ENCODE measurements at places on chromosomes 16 and 17.

GRCh38 chr17:6554342-6554741 lies 2.0 kb downstream of the PITPNM3 start:
- no peak for DNase-seq

GRCh38 chr16:27819356-27819755 lies 244.2 kb downstream of the GSG1L start:
- no peak for DNase-seq

GRCh38 chr16:22373662-22374310 lies 633 bp downstream of the CDR2 start:
- DNase-seq = no peak

DNA sequence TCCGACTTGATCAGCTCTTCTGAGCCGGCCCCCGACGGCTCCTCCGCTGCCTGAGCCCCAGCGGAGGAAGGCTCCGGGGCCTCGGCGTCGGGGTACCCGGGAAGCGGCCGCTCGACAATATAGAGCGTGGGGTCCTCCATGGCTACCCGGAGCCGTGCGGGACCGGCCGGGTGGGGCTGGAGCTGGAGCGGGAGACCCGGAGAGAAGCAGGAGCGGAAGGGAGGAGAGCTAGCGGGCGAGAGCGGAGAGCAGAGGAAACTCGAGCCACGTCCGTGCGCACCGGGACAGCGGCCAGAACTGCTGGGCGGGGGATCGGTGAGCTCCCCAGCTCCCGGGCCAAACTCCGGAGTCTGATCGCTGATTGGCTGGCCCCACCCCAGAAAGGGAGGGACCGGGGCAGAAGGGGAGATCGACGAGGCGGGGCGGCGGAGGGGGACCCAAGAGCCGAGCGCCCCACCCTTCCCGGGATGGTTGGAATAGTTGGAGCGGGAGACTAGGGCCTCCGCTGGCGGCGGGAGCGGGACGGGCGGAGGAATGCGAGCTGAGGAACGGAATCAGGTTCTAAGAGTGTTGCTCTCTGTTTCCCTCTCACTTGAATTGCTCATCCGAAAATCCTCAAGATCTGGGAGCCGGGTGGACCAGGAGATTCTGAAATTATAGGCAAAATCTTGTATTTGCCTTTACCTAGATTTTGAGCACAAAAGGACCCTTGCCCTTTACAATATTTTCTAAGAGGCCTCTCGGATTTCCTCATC lies at the start of gene CAVIN1:
TSS of gene CAVIN1 (minus strand) at position 299 of the 755 bp plus-strand sequence. CDS start at position 140, 159 bp downstream.
- peak; percentile 5 for DNase-seq

GRCh38 chr16:85928401-85928820 lies 29.4 kb downstream of the IRF8 start:
- no peak for DNase-seq

GRCh38 chr17:35700150-35700549 lies 31.3 kb upstream of the RASL10B start:
- DNase-seq = no peak

- no peak for DNase-seq
Observed at GRCh38 chr16:74738113-74738541, 36.5 kb downstream of the FA2H start.

DNA sequence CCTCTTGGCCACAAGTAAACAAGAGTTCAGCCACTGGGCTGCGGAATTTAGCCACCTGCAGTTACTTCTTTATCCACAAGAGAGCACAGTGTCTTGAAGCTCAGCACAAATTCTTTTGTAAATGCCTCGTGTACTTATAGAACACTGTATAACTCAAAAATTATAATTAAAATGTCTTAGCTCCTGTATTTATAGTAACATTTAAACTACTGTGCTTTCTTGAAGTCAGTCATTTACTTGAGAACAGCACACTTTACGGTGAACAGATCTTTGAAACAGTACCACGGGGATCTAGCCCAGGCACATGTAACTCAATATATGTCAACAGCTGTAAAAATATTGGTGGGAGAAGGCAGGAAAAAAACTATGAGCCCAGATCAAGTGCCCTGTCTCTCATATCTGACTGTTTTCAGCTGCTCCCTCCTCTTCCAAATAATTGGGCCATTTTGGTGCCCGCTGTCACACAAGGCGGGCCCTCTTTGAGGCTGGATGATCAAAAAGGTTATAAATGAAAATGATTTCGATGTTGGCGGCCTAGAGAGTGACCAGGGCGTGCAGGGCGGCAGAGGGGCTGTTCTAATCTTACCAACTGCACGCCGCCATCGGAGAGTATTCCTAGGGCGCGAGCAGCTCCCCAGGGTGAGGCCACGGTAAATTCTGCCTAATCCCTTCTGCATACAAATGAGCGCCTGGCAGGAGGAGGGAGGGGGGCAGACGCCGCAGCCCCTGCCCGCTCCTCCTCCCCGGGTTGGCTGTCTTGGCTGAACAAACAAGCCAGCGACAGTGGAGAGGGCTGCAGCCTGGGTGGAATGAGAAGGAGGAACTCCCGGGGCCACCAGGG lies 183.2 kb downstream of the C16orf78 start:
- peak; percentile 91 for DNase-seq

DNA sequence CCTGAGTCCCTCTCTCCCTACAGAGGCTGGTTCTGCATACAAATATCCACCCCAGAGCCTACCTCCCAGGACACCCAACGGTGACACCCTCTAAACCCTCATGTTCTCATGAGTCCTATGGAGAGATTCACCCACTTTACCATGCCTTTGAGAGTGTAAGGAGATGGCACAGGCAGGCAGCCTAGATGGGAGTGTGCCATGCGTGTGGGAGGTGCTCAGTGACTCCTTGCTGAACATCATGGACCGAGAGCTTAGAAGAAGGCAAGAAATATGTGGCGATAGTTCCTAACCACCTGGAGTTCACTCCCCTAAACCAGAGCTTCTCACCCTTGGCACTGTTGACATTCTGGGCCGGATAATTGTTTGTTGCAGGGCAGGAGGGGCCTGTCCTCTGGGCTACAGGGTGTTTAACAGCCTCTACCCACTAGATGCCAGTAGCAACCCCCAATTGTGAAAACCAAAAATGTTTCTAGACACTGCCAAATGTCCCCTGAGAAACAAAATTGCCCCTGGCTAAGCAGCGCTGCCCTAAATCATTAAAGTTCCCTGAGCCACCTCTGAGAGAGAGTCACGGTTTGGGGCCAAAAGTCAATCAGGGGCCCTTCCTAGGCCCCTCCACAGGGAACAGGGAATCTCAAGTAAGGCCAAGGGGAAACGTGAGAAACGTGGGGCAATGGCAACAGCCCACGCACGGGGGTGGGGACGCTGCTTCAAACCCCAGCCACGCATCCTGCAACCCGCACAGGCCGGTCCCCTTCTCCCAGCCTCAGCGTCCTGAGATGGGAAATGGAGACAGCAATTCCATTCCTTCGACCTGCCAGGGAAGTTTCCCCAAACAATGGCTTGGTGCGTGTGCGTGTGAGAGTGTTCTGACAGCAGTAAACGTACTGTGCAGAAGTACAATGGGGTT lies 66.8 kb downstream of the C16orf78 start:
- no peak for DNase-seq

DNA sequence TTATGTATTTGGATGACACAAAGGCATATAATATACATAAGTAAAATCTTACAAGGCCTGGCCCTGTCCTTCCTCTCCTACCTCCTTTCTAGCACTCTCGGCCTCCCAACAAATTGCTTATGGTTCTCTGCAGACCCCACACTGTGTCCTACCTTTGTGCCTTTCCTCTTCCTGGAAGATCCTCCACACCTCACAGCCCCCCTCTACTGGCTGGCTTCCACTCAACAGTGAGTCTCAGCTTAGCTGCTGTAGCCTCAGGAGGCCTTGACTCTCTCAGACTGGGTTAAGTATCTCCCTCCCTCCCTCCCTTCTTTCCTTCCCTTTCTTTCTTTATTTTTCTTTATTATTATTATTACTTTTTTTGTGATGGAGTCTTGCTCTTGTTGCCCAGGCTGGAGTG lies 8.3 kb upstream of the SLC52A1 start:
- no peak for DNase-seq

- DNase-seq = no peak
Observed at GRCh38 chr17:10099051-10099571, 99.3 kb downstream of the GAS7 start.

DNA sequence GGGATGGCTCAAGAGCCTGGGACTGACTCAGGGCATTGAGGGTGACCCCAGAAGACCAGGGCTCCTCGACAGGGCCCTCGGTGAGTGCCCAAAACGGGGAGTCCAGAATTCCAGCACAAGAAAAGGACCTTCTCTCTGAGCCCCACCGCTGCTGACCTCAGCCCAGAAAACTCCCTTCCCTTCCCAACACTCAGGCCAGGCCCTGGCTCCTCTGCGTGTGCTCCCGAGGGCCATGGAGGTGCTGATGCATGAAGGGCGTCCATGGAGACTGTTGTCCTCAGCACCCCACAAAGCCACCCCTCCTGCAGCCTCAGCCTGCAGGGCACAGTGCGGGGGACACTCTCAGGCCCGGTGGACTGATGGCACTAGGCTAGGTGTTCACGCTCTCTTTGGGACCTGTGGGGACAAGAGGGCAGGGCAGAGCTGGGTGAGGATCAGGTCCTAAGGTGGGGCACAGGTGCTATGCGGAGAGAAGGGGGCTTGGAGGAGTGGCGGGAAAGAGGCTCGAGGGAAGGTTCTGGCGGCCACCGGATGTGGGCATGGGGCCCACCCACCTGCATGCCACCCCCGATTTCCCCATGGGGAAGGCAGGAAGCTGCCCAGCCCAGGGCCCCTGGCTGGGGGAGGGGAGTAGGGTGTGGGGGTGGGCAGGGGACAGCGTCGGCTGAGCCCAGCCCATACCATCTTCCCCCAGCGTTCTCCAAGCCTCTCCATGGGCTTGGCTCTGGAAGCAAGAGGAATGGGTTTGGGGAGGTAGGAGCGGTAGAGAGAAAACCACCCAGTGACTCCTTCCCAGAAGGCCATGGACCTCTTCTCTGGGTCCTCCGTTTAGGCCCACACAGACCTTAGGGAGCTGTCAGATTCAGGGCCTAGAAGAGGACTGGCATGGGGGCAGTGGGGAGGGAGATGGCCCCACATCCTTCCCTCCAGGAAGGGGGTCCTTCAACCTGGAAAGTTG lies 4.5 kb upstream of the TSPOAP1 start:
- no peak for DNase-seq

DNA sequence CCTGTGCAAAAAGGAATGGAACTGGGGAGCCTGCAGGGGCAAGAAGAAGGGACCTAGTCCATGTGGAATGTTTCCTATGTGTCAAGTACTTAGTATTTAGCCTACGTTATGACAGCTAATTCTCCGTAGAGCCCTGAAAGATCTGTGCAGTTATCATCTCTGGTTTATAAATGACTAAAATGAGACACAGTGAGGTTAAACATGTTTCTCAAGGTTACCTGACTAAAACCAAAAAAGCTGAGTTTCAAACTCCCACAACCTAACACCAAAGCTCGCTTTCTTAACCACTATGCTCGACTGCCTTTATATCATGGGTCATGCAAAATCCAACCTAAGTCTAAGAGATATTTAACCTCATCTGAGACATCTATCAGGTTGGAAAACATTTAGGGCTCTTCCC lies 53.3 kb upstream of the CCL2 start:
- DNase-seq = no peak

DNA sequence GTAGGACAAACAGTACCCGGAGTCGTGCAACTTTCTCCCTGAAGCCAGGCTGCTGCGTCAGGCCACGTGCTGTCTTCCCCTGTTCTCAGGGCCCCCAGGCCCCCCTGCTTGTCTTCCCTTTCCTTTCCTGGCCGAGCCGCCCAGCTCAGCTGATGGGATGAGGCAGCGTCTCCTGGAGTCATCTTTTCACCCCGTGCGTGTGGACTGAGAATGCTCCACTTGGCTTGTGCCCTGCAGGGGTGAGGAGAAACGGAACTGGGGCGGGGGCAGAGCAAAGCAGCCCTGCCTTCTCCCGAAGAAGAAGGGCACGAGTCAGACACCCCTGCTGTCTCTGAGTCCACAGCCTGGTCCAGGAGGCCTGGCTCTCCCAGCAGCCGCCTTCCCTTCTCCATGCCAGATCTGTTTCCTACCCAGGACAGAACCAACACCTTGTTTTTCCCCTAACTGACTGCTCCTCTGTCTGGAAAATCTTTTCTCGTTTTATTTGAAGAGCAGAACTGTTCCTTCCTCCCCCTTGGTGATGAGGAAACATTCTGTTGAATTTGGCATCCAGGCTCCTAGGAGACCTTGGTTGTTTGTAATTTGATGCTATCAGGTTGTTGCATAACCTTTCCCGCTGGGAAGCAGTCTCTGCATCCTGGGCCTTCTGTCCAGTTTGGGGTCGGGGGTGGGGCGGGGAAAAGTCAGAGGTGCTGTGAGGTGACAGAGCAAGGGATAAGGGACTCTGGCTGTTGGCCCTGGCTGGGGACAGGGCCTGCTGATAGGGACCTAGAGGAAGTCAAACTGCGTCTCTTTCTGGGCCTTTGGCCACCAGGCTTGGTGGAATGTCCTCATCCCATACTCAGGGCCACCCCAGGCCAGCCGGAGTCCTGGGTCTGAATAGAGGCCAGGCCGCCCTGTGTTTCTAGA lies 78.8 kb downstream of the WIPI1 start:
- peak; percentile 20 for DNase-seq

DNA sequence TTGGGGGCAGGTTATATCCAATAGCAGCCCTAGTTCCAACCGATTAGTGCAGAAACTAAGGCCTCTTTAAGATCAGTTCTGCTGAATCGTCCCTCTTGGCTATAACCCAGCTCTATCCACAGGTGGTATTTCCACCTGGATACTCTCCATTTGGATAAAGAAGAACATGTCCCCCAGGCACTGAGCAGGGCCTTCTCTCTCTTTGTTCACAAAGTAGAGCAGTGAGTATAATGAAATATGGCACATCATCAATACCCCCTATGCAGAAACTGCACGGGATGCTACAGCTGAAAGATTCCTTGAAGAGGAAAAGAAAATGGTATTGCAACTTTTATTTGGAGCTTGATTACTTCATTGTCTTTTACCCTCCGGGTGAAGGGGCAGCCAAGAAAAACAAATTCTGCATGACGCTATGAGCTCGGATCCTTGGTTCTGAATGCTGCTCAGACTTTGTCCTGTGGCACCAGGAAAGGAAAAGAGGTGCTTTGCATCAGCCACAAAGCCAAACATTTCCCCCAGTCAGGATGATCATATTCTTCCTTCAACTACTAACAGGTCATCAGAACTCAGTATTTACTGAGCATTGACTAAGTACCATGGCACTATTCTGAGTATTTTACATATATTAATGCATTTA lies 399.7 kb downstream of the NPIPA8 start:
- no peak for DNase-seq

GRCh38 chr16:56939801-56940200 lies 7.9 kb downstream of the HERPUD1 start:
- peak; percentile 28 for DNase-seq

GRCh38 chr17:37698132-37698910 lies 46.5 kb downstream of the HNF1B start:
- DNase-seq = no peak

GRCh38 chr16:14004031-14004728 lies 66.9 kb upstream of the MRTFB start:
- no peak for DNase-seq

Measured in NCI-H1092 treated with DMSO at 0.1 percent for 48 hours (cell line).